ENCODE measurements at places on chromosomes 2 and 18.

- DNase-seq = no peak
Measured at GRCh38 chr2:240310645-240311044, 124.8 kb upstream of the GPC1 start.

- DNase-seq = no peak
Measured at GRCh38 chr18:67342159-67342558, 174.4 kb downstream of the DSEL start.

- DNase-seq = no peak
Measured at GRCh38 chr2:198157314-198157713, 352.9 kb downstream of the PLCL1 start.

DNA sequence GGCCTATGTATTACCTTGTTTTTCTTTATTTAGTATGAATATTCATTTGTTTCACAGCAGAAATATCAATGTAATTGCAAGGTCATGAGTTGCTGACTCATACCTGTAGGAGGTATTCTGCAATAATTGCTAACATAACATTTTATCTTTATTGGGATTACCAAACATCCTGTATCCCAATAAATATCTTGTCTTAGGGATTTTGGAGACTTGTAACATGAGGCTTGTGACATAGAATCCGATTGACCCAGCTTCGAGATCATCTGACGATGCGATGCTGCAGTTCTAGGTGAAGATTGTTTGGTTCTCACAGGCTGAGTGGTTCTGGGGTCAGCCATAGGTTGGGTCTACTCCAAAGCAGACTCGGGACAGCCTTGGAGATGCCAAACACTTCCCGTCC is 133.4 kb upstream of the RND3 start:
- no peak for DNase-seq

DNA sequence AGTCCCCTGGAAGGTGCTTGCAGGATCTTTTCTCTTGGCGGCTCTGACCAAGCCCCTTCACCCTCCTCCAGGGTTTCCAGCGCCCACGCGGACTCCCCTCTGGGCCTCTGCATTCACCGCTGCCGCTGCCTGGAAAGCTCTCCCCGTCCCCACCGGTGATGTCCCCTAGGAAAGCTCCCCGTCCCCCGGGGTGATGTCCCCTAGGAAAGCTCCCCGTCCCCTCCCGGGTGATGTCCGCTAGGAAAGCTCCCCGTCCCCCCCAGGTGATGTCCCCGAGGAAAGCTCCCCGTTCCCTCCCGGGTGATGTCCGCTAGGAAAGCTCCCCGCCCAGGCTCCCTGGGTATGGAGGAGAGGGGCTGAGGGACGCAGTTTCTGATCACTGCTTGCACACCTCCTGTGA is 27.9 kb downstream of the ZAP70 start:
- no peak for DNase-seq

DNA sequence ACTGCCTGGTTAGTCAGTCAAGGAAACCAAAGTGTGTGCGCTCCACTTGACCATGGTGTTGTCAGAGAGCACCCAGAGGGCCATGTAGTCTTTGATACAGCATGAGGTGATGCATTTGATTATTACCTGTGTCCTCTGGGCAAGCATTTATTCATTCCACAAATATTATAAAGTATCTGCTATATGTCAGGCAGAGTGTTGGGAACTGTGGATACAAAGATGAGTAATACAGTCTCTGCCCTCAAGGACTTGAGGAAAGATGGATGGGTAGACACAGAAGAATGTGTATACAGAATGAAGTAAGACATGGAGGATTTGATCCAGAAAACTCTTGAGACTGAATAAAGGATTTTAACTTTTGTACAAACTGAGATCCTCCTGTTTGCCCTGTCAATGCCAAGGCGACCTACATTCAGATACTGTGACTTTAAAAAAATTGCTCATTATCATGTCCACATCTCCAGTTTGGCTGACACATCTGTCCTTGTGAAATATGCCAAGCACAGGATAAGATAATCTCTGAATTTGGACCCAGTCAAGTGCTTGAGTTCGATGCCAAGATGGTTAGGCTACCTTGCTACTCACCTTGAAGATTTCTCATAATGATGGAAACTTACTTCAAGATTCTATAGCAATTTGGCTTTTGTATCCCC is 50.8 kb downstream of the ACYP2 start:
- DNase-seq = no peak

GRCh38 chr2:185215497-185215896 is 523.1 kb upstream of the FSIP2 start:
- DNase-seq = no peak

GRCh38 chr2:43484323-43484930 is 111.4 kb downstream of the THADA start:
- DNase-seq = no peak

DNA sequence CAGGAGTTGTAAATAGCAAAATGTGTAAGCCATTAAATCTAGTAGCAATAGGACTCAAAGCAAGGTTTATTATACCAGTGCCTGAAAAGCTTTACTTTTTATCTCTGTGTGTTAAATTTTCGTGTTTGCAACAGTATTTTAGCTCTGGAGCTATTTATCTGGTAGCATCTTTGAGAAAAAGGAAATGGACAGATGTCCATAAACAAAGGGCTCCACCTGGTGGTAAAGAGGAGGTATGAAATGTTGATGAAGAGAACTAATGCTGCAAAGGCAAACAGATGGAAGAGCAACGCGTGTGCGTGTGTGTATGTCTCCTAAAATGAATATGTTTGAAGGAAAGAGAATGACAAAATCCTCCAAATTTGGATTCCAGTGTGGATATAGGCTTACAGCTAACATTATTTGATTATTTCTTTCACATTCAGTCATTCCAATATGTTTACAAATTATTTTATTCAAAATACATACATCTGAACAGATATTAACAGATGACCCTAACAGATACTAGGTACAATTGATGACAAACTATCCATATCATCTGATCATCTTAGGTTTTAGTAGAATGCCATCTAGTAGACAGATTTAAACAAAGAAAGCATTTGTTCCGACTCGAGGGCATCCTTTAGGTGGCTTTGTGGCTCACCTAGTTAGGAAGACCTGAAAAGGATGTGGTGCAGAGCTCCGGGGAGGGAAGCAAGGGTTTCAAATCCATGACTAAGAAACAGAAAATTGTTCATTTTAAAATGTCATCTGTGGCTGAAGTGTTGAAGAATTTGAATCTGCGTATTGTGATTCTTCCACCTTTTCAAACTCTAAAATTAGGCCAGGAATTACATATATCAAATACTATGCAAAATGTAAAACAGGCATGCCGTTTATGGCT is 383.3 kb downstream of the MTX2 start:
- no peak for DNase-seq

GRCh38 chr2:114056294-114057143 is 166.6 kb downstream of the ACTR3 start:
- no peak for DNase-seq

GRCh38 chr18:13107074-13107473 is 111.5 kb upstream of the LDLRAD4 start:
- no peak for DNase-seq

DNA sequence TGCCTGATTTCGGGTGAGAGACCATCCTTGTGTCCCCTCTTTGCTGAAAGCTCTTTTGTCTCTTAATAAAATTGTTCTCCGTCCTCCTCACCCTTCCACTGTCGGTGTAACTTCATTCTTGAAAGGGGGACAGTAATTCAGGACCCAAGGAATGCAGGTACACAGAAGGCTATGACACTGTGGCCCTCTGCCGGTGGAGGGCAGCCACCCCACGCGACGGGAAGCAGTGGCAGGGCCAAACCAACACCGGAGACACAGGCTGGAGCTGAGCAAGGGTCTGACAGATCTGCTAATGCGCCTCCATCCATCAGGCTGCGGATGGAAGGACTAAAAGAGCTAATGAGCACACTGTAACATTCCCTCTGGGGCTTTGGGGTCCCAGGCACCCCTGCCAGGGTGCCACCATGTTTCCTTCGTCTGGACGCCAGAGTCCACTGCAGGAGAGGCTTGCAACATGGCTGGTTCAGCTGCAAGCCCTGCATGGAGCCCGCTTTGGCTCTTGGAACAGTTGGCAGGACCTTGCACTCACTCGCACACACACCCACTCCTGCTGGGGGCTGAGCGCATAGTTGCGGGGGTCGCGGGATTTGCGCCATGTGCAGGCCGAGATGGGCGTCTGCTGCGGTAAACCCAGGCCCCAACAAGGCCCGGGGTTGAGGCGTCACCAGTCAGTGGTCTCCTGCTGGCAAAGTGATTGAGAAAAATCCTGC is 544.1 kb upstream of the CDH7 start:
- DNase-seq = no peak

GRCh38 chr2:181165199-181165868 is 184.9 kb downstream of the UBE2E3 start:
- no peak for DNase-seq

GRCh38 chr18:5980721-5981120 is 85.4 kb upstream of the TMEM200C start:
- DNase-seq = no peak

DNA sequence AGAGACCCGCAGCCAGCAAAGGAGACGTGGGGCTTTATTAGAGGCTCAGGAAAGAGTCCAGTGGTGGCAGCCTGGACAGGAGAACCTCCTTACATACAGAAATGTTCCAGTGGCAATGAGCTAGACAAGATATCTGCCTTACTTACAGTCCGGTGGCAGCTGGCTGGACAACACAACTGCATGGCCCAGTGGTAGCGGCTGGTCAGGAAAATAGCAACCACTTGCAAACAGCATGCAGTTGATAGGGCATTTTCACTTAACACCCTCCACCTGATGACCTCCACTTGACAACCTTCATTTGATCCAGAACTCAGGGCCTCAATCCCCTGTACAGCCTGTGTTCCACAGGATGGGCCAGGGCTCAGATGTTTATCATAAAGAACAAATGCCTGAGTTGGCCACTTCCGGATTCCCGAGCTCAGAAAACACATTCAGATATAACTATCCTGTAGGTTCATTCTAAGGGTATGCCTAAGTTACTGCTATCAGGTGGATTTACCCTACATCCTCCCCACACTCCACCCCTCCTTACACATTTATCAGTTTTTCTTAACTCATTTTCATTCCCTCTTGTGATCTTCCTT is 63.3 kb upstream of the ITPRID2 start:
- no peak for DNase-seq

GRCh38 chr18:65750389-65751154 is at the start of gene CDH7:
TSS of gene CDH7 (plus strand) at chr18:65751012. CDS start at chr18:65762843, 11,831 bp downstream.
- no peak for DNase-seq
